Foreskin keratinocyte (primary cell): ENCODE measurements at places on chromosomes 6 and 20. TPM values are rescaled to one million over a fixed set of nuclear protein-coding genes. Genes with fewer than 3 reads are reported as not detected.

Gene ISM1
- polyA plus RNA-seq: 0.68 and 1.8 TPM in 2 replicates

Gene KCNS1
- polyA plus RNA-seq: 1.3 and 1.6 TPM in 2 replicates

Gene PPIL6
- 0.16 and 0.32 TPM in 2 replicates for polyA plus RNA-seq

Gene NMBR
- not detected in 2 replicates for polyA plus RNA-seq

Gene YTHDF1
- 21.8 and 23.1 TPM in 2 replicates for polyA plus RNA-seq

Gene SNPH
- polyA plus RNA-seq: 2.7 and 3.0 TPM in 2 replicates

Gene HLA-F
- 36.6 and 54.5 TPM in 2 replicates for polyA plus RNA-seq

Gene SASH1
- 1.3 and 1.4 TPM in 2 replicates for polyA plus RNA-seq

Gene POM121L2
- polyA plus RNA-seq: not detected in 2 replicates

Gene TSPO2
- polyA plus RNA-seq: not detected in 2 replicates

Gene RHAG
- not detected in 2 replicates for polyA plus RNA-seq

Gene SLPI
- polyA plus RNA-seq: 7.4 and 13.8 TPM in 2 replicates

Gene KIF25
- not detected in 2 replicates for polyA plus RNA-seq

Gene ZSCAN23
- polyA plus RNA-seq: not detected in 2 replicates

Gene PHACTR3
- polyA plus RNA-seq: 28.1 and 29.4 TPM in 2 replicates

Gene LCA5
- polyA plus RNA-seq: 0.34 and 0.46 TPM in 2 replicates

Gene SYCP2
- polyA plus RNA-seq: 0.04 and 0.21 TPM in 2 replicates

Gene BEND6
- polyA plus RNA-seq: 0.53 and 0.87 TPM in 2 replicates

Gene ZC2HC1B
- polyA plus RNA-seq: not detected in 2 replicates

Gene CAGE1
- 0.01 and 0.03 TPM in 2 replicates for polyA plus RNA-seq

Gene SLC32A1
- polyA plus RNA-seq: not detected in 2 replicates

Gene HLA-DQB1
- 3.0 and 5.1 TPM in 2 replicates for polyA plus RNA-seq
